ENCODE measurements at places on chromosomes 16 and 17. TPM values are rescaled to one million over a fixed set of nuclear protein-coding genes. Genes with fewer than 3 reads are reported as not detected.
A peak's percentile ranks its signal among the peaks of the same experiment; 100 is the strongest.

Gene NPIPA3
- total RNA-seq = not detected

Gene HBA2
- total RNA-seq = not detected

Gene MMP28
- total RNA-seq = not detected

DNA sequence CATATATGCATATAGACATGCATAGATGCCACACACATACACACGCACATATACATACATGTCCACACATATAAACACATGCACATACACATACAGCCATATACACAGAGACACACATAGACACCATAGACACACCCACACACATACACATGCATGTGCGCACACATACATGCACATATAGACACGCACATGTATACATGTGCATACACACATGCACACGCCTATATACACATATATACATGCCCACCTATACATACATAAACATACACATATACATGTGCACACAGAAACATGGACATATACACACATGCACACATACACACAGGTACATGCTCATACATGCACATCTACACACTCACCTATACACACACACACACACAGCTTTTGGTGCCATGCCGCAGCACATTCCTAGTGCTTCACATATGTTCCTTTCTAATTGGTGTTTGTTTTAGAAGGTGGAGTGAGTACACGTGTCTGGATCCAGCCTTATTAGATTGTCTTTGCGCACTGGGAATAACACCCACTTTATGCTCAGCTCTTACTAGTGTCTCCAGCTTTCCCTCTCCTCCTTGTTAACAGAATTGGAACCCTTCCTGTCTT lies 198.0 kb downstream of the RPTOR start:
- H3K4me1 ChIP-seq = peaks cover 24% of the 10 kb centered on the region
- H3K36me3 ChIP-seq = peaks cover 13% of the 10 kb centered on the region
- no peak for DNase-seq
- H3K27ac ChIP-seq = no peak overlapping the region
- no peaks in the 10 kb centered on the region for H3K27me3 ChIP-seq

GRCh38 chr17:62098623-62099231 lies 33.6 kb upstream of the MED13 start:
- peak; percentile 59 for DNase-seq
- no peaks in the 10 kb centered on the region for H3K27me3 ChIP-seq
- H3K36me3 ChIP-seq = no peaks in the 10 kb centered on the region
- H3K27ac ChIP-seq = no peak overlapping the region
- H3K4me3 ChIP-seq = no peak overlapping the region

- peak; percentile 66 for DNase-seq
- peak overlapping the region; percentile 98 for H3K4me3 ChIP-seq
- H3K27me3 ChIP-seq = no peaks in the 10 kb centered on the region
- H3K36me3 ChIP-seq = peaks cover 11% of the 10 kb centered on the region
- peaks cover 23% of the 10 kb centered on the region for H3K4me1 ChIP-seq
- H3K27ac ChIP-seq = peak overlapping the region; percentile 14
Observed at GRCh38 chr16:66881014-66881417, 701 bp downstream of the PDP2 start.

DNA sequence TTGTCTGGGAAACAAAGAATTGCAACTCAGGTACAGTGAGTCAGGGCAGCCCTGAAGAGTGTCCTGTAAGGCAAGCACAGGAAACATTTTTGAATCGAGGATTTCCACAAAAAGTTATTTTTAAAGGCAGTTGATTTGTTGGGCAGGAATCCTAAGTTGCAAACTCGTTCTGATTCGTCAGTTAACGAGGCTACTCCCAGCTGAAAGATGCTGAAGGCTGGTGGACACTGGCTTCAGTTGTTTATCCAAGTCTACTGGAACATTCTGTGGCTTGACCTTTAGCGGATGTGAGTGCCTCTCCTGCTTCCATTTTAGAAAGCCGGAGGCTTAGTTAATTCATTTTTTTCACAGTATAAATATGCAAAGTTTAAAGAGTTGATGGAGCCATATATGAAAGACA lies 84.2 kb downstream of the KCNJ12 start:
- H3K27me3 ChIP-seq = no peaks in the 10 kb centered on the region
- DNase-seq = no peak
- H3K4me1 ChIP-seq = peaks cover 23% of the 10 kb centered on the region
- no peak overlapping the region for H3K4me3 ChIP-seq

- peaks cover 48% of the 10 kb centered on the region for H3K4me1 ChIP-seq
- DNase-seq = no peak
- peak overlapping the region; percentile 60 for H3K4me3 ChIP-seq
- H3K27ac ChIP-seq = peak overlapping the region; percentile 27
Observed at GRCh38 chr17:79804856-79805696, 8.2 kb upstream of the CBX8 start.
